ENCODE measurements at places on chromosomes 11 and 22. TPM values are rescaled to one million over a fixed set of nuclear protein-coding genes. Genes with fewer than 3 reads are reported as not detected.
A peak's percentile ranks its signal among the peaks of the same experiment; 100 is the strongest.

The TUBA8 gene
- total RNA-seq = 2.3 TPM

The MYO18B gene
- 0.05 TPM for total RNA-seq

GRCh38 chr11:74849525-74850391 lies 99.1 kb downstream of the XRRA1 start:
- no peak overlapping the region for H3K27ac ChIP-seq
- no peaks in the 10 kb centered on the region for H3K27me3 ChIP-seq
- no peak for DNase-seq
- H3K36me3 ChIP-seq = no peaks in the 10 kb centered on the region
- H3K4me1 ChIP-seq = no peaks in the 10 kb centered on the region
- H3K4me3 ChIP-seq = no peak overlapping the region

GRCh38 chr11:59216641-59217564 lies 4.2 kb upstream of the MPEG1 start:
- H3K4me1 ChIP-seq = 0 out of 2 replicates have a peak, but pooled peaks cover 3% of the 10 kb centered on the region
- no peak overlapping the region for H3K4me3 ChIP-seq

The FGF4 gene
- not detected for total RNA-seq

DNA sequence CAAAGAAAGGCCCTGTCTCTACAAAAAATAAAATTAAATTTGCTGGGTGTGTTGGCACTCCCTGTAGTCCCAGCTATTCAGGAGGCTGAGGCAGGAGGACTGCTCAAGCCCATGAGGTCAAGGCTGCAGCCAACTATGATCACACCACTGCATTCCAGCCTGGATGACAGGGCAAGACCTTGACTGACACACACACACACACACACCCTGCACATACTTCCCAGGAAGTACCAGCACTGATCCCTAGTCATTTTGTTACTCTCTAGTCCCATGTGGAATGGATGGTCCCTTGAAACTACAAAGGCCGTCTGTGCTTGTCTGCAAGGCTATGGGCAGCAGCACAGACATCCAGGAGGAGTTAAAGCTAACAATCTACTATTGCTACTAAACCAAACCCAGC lies 59.7 kb upstream of the CYP2D6 start:
- peaks cover 16% of the 10 kb centered on the region for H3K4me1 ChIP-seq
- no peak overlapping the region for H3K27ac ChIP-seq
- DNase-seq = no peak
- H3K27me3 ChIP-seq = no peaks in the 10 kb centered on the region
- no peak overlapping the region for H3K4me3 ChIP-seq

DNA sequence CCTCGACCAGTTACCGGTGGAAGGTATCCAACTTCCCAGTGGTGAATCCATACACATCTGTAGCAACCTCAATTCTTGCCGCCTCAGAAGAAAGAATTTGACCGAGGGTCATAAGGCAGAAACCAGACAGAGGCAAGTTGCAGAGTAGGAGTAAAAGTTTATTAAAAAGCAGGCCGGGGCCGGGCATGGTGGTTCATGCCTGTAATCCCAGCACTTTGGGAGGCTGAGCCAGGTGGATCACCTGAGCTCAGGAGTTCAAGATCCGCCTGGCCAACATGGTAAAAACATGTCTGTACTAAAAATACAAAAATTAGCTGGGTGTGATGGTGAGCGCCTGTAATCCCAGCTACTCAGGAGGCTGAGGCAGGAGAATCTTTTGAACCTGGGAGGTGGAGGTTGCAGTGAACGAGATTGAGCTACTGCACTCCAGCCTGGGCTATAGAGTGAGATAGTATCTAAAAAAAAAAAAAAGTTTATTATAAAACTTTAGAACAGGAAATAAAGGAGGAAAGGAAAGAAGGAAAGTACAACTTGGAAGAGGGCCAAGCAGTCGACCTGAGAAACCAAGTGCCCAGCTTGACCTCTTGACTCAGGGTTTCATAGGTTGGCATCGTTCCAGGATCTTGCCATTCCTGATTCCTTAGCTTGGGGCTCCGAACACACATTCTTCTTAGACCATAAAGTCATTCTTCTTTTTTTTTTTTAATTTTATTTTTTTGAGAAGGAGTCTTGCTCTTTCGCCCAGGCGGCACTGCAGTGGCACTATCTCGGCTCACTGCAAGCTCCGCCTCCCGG lies 27.8 kb downstream of the RGL4 start:
- H3K36me3 ChIP-seq = peaks cover 7% of the 10 kb centered on the region
- H3K27me3 ChIP-seq = no peaks in the 10 kb centered on the region
- peaks cover 10% of the 10 kb centered on the region for H3K4me1 ChIP-seq
- H3K4me3 ChIP-seq = no peak overlapping the region
- no peak for DNase-seq
- H3K27ac ChIP-seq = no peak overlapping the region

- H3K27me3 ChIP-seq = no peaks in the 10 kb centered on the region
- no peak for DNase-seq
- H3K27ac ChIP-seq = no peak overlapping the region
- H3K36me3 ChIP-seq = no peaks in the 10 kb centered on the region
Measured at GRCh38 chr11:133949129-133949528, 7.6 kb downstream of the IGSF9B start.

GRCh38 chr11:17931595-17931994 lies 81.3 kb downstream of the SERGEF start:
- H3K36me3 ChIP-seq = no peaks in the 10 kb centered on the region
- DNase-seq = no peak
- no peaks in the 10 kb centered on the region for H3K27me3 ChIP-seq
- H3K4me3 ChIP-seq = no peak overlapping the region

The OR51B4 gene
- 43.7 TPM for total RNA-seq

The RIBC2 gene
- 8.3 TPM for total RNA-seq

The RFPL3 gene
- not detected for total RNA-seq

DNA sequence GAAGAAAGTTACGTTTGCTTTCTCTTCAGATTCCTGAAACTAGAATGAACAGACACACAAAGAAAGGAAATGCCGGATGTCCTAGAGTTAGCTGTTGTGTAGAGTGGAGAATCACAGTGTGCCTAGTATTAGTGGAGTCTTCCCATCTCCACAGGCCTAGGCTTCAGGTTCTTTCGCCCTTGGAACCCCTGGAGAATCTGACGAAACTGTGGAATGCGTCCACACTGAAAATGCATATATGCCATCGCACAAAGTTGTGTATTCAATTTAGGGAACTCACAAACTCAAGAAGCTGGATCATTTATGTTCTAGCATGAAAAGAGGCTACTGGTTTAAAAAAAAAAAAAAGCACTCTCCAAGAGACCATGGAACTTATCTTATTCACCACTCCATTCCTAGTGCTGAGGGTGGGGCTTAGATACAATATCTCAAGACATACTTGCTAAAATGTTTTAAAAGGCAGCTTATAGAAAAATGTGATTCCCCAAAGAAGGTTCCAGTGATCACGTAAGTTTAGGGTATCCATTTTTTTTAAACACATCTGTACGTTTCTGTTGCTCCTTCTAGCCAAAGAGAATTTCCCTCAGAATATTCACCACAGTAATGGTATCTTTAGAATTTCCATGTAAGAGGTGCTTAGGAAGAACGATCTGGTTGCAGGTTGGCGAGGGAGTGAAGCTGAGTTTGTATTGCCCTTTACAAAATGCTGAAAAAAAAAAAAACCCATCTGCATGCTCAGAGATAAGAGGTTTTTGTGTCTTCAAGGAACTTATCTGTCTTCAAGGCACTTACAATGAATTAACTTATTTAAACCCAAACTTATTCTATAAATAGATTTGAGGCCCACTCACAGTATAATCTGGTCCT lies 20.0 kb downstream of the MAML2 start:
- H3K27me3 ChIP-seq = no peaks in the 10 kb centered on the region
- peaks cover 36% of the 10 kb centered on the region for H3K4me1 ChIP-seq
- no peak overlapping the region for H3K4me3 ChIP-seq
- no peak for DNase-seq

GRCh38 chr11:40119661-40120060 lies 1339.8 kb downstream of the LRRC4C start:
- DNase-seq = no peak
- H3K4me1 ChIP-seq = no peaks in the 10 kb centered on the region
- no peak overlapping the region for H3K27ac ChIP-seq
- no peaks in the 10 kb centered on the region for H3K27me3 ChIP-seq
- no peaks in the 10 kb centered on the region for H3K36me3 ChIP-seq
- H3K4me3 ChIP-seq = no peak overlapping the region

The GAB4 gene
- not detected for total RNA-seq

DNA sequence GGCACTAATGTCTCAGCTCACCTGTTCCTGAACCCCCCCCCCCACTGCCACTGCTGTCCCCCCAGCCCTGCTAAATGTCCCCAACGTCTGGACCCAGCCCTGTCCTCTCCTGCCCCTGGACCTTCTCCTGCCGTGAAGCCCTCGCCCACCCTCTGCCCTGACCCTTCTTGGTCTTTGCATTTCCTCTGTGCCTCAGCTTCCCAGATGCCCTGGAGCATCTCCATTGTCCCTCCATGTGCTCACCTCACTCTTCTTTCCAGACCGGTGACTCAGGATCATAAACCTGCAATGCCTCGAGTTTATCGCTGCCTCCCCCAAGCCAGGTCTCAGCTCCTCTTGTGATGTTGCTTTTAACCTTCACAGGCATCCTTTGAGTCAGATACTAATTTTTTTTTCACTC lies 416.4 kb downstream of the BRD1 start:
- no peak overlapping the region for H3K4me3 ChIP-seq
- H3K27me3 ChIP-seq = peaks cover 30% of the 10 kb centered on the region

The DLG2 gene
- total RNA-seq = 2.4 TPM

GRCh38 chr22:24214467-24215285 lies 30.2 kb downstream of the GGT5 start:
- no peak overlapping the region for H3K4me3 ChIP-seq
- no peaks in the 10 kb centered on the region for H3K36me3 ChIP-seq
- peaks cover 23% of the 10 kb centered on the region for H3K4me1 ChIP-seq
- peak overlapping the region; percentile 51 for H3K27ac ChIP-seq

The UBQLN3 gene
- not detected for total RNA-seq
